ENCODE measurements at places on chromosomes 6 and 20. TPM values are rescaled to one million over a fixed set of nuclear protein-coding genes. Genes with fewer than 3 reads are reported as not detected.

Gene GINS1
- total RNA-seq, result 0.86 TPM

Gene NRSN1
- not detected for total RNA-seq

- peak; percentile 66 for DNase-seq
These were observed 929 bp downstream of the CDH22 start for GRCh38 chr20:46307139-46307998.

GRCh38 chr6:116104636-116105035 is 4.0 kb downstream of the NT5DC1 start:
- no peak for DNase-seq

DNA sequence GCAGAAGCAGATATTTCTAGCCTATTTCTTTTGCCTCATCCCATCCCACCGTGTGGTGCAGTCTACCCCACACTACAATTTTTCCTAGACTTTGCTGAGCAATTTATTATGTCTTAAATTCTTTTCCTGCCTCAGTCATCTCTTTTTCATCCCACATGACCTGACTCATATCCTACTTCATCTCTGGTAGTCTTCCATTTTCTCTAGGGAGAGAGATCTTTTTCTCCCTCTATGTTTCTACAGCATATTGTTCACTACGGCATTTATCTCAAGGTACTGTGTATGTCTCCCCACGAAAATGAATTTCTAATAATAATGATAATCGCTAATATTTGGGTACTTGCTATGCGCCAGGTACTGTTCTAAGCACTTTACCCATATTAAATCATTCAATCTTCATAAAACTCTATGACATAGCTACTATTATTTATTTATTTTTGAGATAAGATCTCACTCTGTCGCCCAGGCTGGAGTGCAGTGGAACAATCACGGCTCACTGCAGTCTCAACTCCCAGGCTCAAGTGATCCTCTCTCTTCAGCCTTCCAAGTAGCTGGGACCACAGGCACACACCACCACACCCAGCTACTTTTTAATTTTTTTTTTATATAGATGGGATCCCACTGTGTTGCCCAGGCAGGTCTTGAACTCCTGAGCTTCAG is 15.6 kb downstream of the PDSS2 start:
- DNase-seq, result no peak

Measured in right lobe of liver (tissue), 6 donors.